ENCODE measurements at places on chromosomes 1 and 21. TPM values are rescaled to one million over a fixed set of nuclear protein-coding genes. Genes with fewer than 3 reads are reported as not detected.
A peak's percentile ranks its signal among the peaks of the same experiment; 100 is the strongest.

Gene GORAB
- total RNA-seq = 6.5 TPM

Gene NTMT2
- not detected for total RNA-seq

Gene SYPL2
- total RNA-seq = 1.7 TPM

Gene OPRD1
- total RNA-seq = not detected

Gene UBE2U
- total RNA-seq = not detected

Gene PTPRU
- total RNA-seq = 25.8 TPM

Gene ZNF695
- 0.82 TPM for total RNA-seq

Gene DEDD
- 7.8 TPM for total RNA-seq

Gene TFF3
- not detected for total RNA-seq

- DNase-seq = peak; percentile 93
Observed at GRCh38 chr1:220818421-220819173, 31.9 kb downstream of the MTARC1 start.

GRCh38 chr1:72050551-72050950 is 231.8 kb downstream of the NEGR1 start:
- DNase-seq = no peak

GRCh38 chr1:30757352-30758120 is at the start of gene LAPTM5:
Gene LAPTM5 (minus strand): TSS chr1:30757774. CDS start chr1:30757745, 29 bp downstream.
- DNase-seq = no peak

DNA sequence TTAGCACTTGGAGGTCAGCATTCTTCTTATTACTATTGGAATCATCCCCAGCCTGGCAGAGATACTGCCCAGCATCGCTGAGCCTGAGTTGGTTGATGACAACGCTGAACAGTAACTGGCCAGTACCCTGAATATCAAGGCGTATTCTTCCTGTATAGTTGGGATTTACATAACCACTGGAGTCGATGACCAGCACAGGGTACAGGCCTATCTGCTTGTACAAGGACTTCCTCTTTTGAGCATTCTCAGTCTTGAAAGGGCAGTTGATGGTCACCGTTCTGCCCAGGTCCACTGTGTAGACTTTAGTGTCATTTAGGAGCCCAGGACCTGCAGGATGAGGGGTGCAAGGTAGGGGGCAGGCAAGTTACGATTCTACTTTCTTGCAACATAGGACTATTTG is 8.8 kb downstream of the PIGR start:
- no peak for DNase-seq

- DNase-seq = peak; percentile 94
Observed at GRCh38 chr1:52955129-52955970, 28.3 kb downstream of the SCP2 start.

- DNase-seq = peak; percentile 77
Observed at GRCh38 chr21:29656504-29657239, 283.1 kb downstream of the GRIK1 start.

GRCh38 chr1:223242382-223242955 is 99.4 kb upstream of the TLR5 start:
- peak; percentile 24 for DNase-seq

- DNase-seq = no peak
Observed at GRCh38 chr1:159947942-159948341, 2.5 kb upstream of the IGSF9 start.

- DNase-seq = no peak
Observed at GRCh38 chr21:31865429-31865970, 7.3 kb upstream of the HUNK start.

DNA sequence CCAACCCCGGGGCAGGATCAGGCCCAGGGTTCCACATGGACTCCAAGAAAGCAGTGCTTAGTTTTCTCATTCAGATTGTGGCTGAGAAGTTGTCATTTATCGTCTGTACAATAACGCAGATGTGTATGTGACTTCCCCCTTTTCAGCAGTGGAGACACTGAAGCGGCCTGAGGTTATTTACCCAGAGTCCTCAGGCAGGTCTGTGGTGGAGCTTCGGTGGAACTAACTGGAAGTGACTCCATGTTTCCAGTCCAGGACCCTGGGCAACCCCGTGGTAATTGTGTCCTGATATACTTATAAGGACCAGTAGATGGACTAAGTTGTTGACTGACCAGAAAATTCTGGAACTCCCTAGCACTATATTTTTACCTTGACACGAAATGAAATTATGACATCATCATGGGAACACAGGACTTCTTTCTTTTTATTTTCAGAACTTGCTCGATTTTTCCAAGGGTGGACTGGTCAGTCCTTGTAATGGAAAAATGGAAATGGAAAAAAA is 1.0 kb upstream of the IER5 start:
- DNase-seq = no peak

DNA sequence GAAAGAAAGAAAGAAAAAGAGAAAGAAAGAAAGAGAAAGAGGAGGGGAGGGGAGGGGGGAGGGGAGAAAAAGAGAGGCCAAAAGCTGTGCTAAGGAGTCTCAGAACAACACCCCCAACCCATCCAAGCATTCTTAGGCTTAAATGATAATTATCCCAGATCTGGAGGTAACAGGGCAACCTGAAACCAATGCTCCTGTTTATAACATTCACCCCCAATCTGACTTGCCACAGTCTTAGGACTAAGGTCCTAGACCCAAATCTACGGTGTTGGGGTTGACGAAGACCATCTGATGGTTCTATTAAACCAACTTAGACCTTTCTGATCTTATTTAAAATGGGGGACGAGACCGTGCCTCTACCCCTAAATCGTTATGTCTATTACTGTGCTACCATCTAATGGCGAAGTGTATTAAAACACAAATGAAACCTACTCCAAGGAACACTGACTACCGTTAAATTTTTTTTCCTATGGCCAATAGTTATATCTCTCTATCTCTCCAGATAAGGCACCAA is 119.3 kb upstream of the CDC42BPA start:
- peak; percentile 82 for DNase-seq

DNA sequence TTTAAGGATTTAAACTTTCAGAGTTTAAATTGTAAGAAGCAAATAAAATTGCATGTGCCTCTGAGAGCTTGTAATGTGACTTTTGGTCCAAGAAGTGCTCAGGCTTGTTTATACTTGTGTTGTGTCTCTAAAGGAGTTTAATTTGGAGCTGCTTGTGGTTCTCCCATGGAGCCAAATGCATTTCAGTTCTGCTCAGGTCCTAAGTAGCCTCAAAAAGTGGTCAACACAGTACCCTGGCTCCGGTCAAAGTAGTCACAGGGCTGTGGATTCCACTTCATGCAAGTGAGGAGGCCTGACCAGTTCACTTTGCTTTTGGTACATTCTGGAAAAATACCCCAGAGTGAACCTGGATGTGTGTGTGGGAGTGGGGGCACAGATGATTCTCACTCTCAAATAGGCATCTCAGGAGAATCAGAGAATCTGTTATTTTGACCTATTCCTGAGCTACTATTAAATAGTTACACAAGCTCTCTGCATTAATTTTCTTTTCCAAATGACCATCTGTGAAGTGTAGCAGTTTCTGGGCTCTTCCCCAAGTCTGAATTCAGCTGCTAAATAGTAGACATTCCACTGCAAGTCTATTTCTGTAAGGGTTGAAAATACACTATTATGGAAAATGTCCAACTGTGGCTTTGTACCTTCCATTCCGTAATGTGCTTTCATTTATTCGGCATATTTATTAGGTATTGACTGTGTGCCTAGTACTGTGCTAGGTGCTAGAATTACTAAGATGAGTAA is 31.7 kb upstream of the AGO1 start:
- peak; percentile 90 for DNase-seq

GRCh38 chr1:20380616-20381035 is 90.0 kb downstream of the VWA5B1 start:
- DNase-seq = peak; percentile 97

- peak; percentile 48 for DNase-seq
Observed at GRCh38 chr1:152110860-152111514, 4.3 kb downstream of the TCHH start.

DNA sequence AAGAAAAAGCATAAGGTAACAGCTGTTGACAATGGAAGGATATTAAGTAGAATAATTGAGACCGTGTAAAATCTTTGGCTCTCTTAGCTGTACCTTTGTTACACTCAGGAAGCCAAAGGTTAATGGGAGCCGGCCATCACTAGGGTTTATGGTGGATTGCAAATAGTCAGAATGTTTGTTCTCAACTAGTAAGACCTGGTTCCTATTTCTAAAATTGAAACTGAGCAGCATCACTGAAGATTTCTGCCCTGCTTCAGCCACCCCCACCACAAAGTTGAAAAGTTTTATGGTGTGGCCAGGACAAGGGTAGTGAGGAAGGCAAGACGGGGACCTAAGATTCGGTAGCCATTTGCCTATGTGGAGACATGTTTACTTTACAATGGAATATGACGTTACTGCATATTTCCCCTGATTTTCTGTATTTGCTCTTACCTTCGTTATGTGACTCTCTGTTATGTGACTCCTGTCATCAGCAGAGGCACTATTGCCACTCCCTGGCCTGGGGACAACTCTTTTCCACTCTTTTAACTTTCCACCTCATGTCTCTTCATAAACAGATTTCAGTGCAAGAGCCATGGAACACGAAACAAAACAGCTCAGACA is 41.4 kb upstream of the KIF1B start:
- no peak for DNase-seq

- DNase-seq = no peak
Observed at GRCh38 chr1:208015255-208015654, 104.3 kb upstream of the CD34 start.

DNA sequence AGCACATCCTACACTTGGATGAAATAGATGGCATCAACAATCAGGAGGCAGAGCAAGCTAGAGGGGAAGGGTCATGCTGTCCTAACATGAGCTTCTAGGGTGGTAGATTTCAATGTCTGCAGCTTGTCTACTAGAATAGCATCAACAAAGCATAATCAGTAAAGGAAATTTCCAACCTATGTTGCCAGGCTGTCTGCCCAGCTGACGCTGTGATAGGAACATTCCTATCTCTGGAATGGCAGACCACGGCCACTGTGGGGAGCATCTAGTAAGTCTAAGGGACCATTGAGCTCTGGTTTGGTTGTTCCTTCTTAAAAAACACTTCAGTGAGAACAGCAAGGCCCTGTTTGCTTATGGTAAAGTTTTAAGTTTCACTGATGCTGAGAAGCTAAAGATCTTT is 206.8 kb downstream of the PAPPA2 start:
- DNase-seq = no peak

Measured in fibroblast of the aortic adventitia (primary cell).